ENCODE measurements at places on chromosomes 7 and 10.

DNA sequence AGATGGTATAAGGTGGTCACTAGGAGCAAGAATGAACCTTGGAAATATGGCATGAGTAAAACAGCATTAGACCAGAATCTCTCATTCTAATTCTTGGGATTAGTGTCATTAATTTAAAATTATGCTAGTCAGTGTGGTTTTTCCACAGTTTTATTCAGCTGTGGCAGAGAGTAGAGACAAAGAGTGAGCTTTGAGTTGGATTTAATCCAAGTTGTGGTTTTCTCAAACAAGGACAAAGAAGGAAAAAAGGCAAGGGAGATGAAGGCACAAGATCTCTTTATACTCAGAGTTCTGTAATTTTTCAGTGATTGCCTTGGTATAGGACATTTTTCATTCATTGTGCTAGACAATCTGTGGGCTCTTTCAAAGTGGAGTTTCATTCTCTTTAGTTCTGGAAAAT lies 28.2 kb upstream of the AKAP9 start:
- DNase-seq = no peak

- no peak for DNase-seq
Measured at GRCh38 chr10:102813734-102814452, 23.3 kb downstream of the CYP17A1 start.

- DNase-seq = no peak
Measured at GRCh38 chr10:52197098-52197497, 117.0 kb upstream of the DKK1 start.

DNA sequence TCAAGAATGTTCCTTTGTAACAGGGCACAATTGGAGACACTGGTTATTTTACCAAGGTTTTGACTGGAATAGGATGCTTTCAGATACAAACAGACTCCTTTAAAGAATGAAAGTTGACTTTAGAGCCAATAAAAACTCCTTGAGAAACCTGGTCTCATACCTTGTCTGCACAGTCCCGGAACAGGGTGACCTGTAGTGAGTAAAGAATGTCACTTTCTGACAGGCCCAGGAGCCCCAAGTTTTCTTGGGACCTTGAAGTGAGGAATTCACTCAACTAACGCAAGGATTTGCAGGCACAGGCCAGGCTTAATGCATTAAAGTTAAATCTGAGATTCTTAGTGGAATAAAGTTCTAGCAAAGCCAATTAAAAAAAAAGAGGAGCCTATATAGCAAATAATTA lies 11.5 kb upstream of the GARS1 start:
- DNase-seq = no peak

GRCh38 chr7:116734710-116735109 lies 62.7 kb downstream of the MET start:
- no peak for DNase-seq

Measured in CMK (cell line).